ENCODE measurements at places on chromosomes 4 and X.

DNA sequence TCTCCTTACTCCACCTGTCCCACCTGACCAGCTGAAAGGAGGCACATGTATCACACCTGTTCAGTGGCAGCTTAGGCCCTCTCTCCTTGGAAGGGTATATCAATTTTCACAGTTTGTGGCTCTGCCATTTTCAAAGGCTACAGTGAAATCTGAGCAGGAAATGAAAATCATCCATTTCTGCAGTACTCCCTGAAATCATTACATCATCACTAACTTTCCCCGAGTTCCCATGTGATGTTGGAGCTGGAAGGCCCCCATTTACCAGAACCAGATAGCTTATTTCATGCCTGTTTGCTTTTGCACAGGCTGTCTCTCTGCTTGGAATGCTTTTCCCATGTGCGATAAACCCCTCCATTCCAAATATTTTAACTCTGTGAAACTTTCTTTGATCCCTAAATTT is 31.0 kb upstream of the STX18 start:
- DNase-seq, result no peak

DNA sequence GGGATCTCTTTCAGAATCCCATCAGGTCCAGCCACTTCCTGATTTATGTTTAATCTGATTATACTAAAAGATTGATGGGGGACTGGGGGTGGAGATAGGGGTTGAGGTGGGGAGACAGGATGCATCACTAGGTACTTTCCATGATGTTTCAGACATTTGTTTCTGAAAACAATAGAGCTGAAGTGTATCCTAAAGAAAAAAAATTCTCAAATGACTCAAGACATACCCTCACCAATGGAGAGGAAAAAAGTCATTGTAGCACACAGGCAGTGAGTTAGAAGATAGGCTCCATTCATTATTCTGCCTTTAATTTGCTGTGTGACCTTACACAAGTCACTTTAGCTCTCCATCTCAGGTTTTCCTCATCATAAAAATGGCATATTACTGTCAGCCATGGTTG is 33.1 kb downstream of the LHFPL1 start:
- no peak for DNase-seq

DNA sequence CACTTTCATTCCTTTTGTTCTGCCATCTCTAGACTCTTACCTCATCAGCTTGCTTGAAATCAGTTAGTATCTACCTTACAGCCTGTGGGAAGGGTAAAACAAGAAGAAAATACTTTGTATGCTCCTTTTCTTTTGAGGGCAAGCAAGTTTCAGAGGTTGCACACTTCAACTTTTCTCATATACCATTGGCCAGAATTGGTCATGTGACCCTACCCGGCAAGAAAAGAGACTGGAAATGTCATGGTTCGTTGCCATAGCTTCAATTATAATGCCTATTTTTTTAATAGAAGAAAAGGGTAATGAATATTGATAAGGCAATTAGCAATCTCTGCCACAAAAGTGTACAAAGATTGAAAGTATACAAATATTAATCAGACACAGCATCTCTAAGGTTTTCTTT is 346.7 kb upstream of the TACR3 start:
- peak; percentile 1 for DNase-seq

- no peak for DNase-seq
These were observed 74.5 kb downstream of the SYTL5 start for GRCh38 chrX:38080808-38081207.

GRCh38 chrX:81202943-81203342 is 1.0 kb downstream of the SH3BGRL start:
- no peak for DNase-seq

DNA sequence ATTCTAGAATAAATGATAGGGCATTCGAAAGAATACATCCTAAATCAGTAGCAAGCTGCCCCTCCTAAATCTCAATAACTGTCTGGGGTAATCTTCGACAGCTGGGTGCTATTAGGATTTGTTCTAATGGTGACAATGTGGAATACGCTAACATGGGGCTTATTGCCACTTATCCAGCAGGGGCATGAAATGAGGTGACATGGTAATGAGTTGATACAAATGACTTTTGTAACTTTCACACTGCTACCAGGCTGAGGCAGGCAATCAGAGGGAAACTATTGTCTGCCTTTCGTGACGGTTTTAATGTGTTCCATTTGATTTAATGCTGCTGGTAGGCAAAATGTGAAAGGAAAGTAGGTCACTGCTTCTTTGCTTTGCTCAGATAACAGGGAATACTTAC is 1047.4 kb upstream of the PABPC4L start:
- DNase-seq, result peak; percentile 17

DNA sequence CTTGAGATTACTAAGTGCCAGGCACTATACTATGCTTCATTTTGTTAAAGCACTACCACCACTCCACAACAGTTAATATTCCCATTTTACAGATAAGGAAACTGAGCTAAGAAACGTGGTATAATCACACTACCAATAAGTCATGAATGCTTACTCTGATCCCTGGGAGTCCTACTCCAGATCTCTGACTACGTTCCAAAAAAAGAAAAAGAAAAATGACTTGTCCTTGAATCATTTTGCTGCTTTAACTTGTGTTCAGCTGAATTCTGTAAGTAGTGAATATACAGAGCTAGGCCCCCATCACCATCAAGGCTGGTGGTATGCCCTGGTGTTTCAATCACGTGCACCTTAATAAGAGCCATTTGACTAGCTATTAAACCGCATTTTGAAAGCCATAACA is 39.4 kb downstream of the LDB2 start:
- no peak for DNase-seq

DNA sequence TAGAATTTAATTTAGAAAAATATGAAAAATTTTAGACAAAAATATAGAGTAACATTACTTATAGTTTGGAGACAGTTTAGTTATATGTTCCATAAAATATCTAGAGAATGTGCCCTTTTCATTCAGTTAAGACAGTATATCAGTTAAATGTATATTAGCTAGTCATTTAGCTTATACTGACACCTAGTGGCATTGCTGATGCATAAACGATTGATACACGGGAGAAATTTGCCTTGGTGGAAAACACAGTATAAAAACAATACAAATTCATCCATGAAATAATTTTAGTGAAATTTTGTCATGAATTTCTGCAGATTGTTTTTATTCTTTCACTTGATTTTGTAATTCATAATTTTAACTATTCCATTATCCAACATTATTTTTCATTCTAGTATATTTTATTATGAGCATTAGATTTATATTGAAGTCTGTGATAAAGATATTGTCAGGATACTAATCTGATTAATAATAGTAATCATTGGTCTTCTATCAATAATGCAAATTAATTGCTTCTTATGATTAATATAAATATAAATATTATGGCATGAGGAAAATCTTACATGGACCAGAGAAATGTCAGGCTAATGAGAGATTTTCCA is 219.0 kb downstream of the TLL1 start:
- DNase-seq, result peak; percentile 54

DNA sequence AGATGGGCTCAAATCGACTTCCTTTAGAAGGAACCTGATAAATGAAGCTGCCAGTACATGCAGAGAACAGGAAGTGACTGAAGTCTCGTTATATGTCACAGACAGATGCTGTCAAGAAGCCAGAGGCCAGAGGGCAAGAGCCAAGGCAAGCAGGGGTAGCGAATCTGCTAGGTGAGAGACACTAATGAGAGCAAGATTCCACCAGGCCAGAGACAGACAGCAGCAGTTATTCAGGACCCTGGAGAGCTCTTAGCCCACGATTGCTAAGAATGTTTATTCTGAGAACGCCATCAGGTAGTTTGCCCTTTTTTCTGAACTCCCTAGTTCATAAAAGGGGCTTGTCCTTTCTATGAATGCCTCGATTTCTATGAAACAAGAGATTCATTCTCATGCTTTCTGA is 73.7 kb downstream of the BEND2 start:
- DNase-seq, result peak; percentile 66

- DNase-seq, result no peak
These were observed 129.0 kb downstream of the ARAP2 start for GRCh38 chr4:36115312-36115711.

DNA sequence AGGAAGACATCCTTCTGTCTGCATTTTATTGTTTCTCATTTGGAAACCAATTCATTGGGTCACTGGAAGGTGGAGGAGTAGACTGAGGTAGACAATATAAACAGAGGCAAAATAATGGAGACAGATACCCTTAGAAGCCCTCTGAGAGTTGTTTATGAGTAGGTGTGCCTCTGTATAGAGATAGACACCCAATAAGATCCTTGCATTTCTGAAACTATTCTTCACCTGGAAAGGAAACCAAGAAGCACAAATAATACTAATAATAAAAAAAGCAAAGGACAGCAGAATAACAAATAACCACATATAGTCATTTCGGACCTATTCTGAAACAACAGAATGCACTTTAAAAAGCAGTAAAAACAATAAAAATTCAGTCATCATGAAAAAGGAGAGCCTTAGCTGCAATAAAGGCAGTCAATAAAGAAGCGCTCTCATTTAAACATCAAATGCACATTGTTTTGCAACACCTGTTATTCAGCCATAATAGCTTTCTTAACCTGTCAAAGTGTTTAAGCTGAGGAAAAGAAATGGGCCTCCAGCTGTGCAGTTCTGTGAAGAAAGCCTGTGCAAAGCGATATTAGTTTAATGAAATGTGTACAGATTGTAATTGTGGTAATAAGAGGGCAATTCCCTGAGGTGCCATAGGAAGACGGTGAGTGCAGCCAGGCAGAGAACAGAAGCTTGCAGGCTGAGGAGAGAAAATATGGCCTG is 904.2 kb downstream of the STPG2 start:
- no peak for DNase-seq

DNA sequence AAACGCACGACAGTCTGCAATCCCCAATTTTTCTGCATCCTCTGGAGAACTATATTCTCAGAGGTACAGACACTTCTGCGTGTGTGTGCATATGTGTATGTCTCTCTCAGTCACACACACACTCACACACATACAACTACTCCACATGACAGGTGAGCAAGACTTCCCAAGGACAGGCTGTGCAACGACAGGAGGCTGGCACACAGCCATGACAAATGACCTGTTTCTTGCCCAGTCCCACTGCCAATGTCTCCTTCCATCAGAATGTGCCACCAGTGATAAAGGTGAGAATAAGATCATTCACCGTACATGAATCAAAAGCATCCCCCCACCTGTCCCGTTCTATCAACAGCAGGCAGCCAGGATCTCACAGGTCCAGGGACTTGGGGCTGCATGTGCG is 52.4 kb downstream of the PPP2R2C start:
- no peak for DNase-seq

DNA sequence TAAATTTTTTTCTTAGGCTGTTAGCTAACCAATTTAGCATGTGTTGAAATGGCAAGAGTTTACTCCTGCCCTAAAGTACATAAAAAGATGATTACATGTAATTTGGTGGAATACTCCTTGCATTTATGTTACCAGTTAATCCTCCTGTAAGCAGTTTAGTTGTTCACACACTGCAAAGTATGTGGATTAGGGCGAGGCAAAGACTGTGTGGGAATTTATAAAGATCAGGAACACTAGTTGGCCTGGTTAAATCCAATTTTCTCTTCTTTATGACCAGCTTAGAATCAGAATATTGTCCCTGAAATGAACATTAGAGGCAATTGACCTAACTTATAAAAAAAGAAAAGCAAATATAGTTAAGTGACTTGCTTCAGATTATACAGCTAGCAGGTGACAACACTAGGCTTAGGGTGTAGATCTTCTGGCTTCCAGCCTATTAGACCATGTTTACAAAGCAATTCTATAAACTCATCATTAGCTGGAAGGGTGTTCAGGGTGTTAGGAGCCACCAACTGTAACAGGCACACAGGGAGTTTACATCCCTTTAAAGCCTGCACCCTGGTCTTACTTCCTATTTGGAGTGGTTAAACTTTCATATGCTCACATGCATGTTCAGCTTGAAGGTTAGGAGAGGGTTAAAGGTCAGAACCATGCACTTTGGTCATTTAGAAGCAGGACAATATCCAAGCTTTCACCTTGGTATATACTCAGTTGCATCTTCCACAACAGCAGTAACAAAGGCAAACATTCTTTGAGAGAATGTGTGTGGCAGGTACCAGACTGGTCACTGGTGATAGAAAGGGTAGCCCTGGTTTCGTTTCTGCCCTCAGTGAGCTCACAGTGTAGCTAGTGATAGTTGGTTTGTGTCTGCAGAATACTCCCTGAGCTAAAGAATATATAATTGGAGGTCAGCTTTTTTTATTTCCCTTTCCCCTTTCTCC is 72.6 kb downstream of the GC start:
- no peak for DNase-seq

GRCh38 chr4:55617587-55618197 is 18.4 kb downstream of the NMU start:
- DNase-seq, result no peak

DNA sequence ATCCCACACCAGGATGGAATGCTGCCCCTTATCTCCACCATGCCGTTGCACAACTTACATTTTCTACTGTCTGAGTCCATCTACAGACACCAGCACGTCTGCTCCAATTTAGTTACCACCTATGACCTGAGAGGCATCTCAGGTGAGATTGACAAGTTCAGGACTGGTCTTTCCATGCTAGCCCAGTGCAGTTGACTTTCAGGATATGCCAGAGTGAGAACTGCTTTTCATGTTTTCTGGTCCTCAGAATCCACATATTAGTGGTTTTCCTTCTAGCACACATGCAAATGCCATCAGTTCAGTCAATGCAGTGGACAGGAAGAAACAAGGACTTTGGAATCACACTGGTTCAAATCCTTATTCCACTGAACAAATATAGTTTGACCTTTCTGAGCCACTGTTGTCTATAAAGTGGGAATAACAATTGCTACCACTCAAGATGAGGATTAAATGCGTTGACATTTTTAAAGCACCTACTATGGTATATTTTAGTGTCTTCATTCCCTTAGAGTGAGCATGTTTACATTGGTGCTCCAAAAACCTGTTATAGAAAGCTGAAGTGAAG is 38.1 kb upstream of the ANXA3 start:
- no peak for DNase-seq

DNA sequence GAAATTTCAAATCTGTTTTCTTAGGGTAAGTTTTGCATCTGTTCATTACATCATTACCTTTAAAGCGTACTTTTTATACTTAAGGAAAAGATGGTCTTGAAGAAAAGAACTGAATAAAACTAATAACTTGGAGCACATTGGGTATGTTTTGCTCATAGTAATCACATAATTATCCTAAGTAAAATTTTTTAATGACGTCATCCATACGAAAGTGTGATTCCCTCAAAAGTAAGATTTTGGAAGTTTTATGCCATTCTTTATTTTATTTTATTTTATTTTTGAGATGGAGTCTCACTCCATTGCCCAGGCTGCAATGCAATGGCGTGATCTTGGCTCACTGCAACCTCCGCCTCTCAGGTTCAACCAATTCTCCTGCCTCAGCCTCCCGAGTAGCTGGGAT is 1516.6 kb upstream of the TENM3 start:
- no peak for DNase-seq

- no peak for DNase-seq
These were observed 34.3 kb downstream of the TRIM61 start for GRCh38 chr4:164943192-164943591.

DNA sequence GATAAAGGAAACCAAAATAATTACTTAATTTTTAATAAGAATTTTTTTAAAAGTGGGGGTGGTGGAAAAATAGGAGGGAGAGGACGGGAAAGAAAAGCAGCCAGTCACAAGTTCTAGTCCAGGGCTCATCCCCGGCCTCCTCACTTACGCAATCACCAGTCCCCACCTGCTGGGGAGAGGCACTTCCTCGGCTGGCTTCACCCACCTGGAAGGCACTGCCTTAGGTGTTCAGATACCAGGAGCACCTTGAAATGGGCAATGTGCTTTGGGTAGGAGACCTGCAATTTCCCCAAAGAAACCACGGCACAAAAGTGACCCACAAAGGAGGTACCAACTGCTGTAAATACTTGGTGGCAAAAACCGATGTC is 23.8 kb downstream of the AFAP1 start:
- no peak for DNase-seq

- DNase-seq, result no peak
These were observed 1.7 kb upstream of the MTNR1A start for GRCh38 chr4:186557061-186557460.

- no peak for DNase-seq
These were observed 14.6 kb downstream of the CTAG1A start for GRCh38 chrX:154599531-154599930.

Data from GM23338 (cell line).